ENCODE measurements at places on chromosomes 16 and 17. TPM values are rescaled to one million over a fixed set of nuclear protein-coding genes. Genes with fewer than 3 reads are reported as not detected.

PRMT7 gene
- total RNA-seq, result 35.7 TPM

DNA sequence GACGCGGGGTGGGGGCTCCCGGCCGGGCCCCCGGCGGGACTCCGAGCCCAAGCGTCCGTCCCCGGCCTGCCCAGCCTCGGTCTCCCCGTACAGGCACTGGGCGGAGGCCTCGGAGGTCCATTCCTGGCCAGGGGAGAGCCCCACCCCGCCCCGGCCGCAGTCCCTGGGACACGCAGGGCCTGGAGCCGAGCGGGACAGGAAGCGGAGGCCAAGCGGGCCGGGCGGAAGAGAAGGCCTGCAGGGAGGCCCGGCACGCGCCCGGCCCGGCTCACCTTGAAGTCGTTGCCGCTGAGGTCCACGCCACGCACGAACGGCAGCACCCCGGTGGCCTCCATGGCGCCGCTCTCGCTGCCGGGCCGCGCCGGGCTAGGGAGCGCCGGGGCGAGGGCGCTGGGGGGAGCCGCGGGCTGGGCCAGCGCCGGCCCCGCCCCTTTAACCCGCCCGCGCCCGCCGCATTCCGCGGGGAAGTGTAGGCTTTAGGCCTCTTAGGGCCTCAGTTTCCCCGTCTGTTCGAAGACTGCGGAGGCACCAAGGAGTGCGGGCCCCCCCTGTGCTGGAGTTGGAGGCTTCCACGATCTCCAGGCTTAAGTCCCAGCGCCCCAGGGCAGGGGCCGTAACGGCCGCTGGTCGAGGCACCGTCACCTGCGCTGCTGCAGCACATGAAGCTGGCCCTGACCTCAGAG lies at the start of gene FLII:
TSS of gene FLII (minus strand) at position 383 of the 683 bp plus-strand sequence. CDS start at position 335, 48 bp downstream.
- no peak for DNase-seq

DNA sequence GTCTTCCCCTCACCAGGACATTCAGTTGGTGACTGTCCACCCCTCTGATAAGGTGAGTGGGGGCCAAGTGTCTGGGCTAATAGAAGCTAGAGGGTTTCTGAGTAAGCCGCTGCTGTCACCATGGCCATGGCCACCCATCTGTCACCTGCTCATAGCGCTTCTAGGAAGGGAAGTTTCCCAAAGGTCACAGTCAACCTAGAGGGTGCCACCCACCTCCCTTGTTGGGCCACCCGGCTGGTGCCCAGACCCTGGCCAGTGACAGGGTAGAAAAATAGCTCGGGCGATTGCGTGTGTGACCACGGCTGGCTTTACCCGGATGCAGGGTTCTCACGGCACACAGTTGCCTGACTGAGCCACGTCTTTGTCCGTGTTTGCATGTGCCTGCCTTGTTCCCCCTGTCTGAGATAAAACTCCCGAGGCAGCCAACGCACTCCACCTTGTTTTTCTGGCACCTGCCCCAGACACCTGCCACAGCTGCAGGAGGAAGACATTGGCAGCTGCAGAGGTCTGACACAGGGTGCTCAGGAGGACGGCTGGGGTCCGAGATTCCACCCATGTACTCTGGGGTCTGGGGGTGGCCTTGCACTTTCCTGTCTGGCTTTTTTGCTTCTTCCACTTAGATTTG lies 809 bp downstream of the PIRT start:
- no peak for DNase-seq

- DNase-seq, result no peak
Observed at GRCh38 chr16:86353148-86353547, 157.2 kb upstream of the FOXF1 start.

- no peak for DNase-seq
Observed at GRCh38 chr17:15412606-15413005, 54.8 kb downstream of the CDRT4 start.

TMC8 gene
- total RNA-seq, result 8.4 TPM

- DNase-seq, result peak; percentile 94
Observed at GRCh38 chr17:62703776-62704380, 76.4 kb downstream of the MRC2 start.

- DNase-seq, result no peak
Observed at GRCh38 chr17:3510090-3510489, 34.3 kb downstream of the ASPA start.

DNA sequence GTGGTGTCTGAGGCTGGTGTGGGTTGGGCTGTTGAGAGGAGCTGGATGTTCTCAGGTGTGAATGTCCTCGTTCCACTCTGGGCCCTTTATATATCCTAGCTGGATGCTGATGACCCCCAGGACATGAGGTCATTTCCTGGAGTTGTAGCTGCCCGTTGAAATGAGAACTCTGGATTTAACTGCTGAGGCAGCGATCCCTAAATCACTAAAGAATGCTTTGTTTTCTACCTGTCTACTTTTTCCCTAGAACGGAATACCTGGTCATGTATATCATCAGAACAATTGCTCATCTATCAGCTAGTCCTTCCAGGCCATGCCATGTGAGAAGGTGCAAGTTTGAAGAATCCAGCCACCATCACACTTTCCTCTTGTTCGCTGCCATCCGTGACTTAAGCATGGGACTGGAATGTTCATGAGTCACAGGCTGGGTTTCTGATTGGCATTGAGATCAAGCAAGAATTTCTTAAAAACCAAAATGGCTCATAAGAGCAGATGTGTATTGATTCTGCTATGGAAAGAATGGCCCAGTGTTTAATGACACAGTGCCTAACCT lies at the start of gene KRTAP2-3:
TSS of gene KRTAP2-3 (minus strand) at position 63 of the 553 bp plus-strand sequence. CDS start 64 bp downstream, outside the sequence.
- DNase-seq, result no peak
